GM12865 (cell line): ENCODE measurements at places on chromosomes 16 and 17.

DNA sequence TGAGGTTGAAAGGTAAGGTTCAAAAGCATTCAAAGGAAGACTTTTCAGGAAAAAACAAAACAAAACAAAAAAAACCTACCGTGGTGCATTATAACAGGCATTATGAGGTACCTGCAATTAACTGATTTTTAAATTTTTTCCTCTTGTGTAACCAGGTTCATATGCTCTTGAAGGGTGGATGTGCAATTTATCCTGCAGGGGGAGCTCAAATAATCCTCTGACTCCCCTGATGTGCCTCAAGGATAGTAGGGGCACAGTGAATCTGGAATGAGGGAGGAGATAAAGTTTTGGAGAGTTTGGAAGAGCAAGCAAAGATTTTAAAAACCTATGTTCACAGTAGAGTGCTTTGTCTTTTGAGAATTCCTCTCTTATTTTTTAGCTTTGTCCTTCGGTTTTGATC, 1349.4 kb downstream of the CDH8 start:
- DNase-seq: no peak

DNA sequence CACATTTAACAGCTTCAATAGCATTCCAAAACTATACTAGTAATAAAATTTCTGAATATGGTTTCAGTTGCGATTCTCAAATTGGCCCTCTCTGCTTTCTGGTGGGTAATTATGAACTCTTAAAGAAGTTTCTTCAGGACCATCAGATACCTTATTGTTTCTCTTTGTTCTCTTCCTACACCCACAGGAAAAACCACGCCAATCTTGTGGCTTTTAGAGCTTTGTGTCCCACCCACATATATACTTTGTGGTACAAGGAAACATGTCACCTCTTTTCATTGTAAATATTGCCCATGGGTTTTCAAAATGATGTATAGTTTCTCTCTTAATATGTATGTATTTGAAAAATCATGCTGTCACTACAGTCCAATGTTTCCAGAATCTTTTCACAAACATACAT, 12.1 kb downstream of the ABCA9 start:
- no peak for DNase-seq

GRCh38 chr17:41678907-41679739, 9.6 kb upstream of the EIF1 start:
- DNase-seq: peak; percentile 94

DNA sequence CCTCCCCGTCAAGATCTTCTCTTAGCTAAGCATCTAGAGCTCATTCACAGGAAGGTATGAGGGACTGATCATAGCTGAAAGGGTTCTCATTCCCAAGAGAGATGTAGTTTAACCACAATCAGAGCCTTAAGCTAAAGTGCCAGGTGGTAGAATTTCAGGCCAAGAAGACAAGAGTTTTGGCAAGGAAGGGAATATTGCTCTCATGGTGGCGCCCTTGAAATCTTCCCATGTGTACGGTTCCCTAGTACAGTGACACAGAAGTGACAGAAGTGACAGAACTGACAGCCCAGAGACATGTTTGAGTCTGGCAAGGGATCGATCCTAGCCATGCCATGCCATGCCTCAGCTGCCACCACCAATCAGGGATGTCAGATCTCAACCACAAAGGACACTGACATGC, 2.5 kb downstream of the GRIN2C start:
- DNase-seq: no peak

GRCh38 chr17:28018439-28019070, 23.9 kb upstream of the NLK start:
- no peak for DNase-seq

DNA sequence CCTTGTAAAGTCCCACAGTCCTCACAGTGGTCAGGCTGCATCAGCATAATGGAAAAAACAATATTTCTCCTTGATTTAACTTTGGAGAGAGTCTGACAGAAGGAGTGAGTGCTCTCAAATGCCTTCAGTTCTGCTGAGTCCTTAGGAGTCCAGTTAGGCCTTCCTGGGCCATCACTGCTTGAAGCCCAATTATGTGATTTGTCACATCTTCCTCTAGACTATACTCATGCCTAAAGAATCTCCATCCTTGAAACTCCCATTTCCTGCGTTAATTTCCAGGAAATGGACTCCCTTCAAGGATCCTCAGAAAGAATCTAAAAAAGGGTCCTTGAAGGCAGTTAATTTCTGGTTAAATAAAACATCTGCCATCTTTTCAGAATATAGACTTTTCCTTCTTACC, 52.8 kb downstream of the SLFN5 start:
- no peak for DNase-seq

DNA sequence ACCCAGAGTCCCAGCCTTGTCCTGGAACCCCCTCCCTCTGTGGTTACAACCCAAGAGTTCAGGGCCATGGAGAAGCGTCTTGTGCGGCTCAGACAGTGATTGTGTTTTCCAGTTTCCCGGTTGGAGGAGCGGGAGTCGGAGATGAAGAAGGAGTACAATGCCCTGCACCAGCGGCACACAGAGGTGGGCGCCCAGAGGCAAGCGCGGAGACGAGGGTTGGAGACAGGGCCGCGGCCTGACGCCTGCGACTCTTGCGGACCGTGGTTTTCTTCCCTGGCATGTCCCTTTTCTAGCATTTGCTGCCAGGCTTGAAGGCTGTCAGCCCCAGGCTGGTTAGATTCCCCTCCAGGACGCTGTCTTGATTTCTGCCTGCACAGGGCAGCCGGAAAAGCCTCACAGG, 23.0 kb downstream of the MAPK8IP3 start:
- DNase-seq: no peak
